ENCODE measurements at places on chromosomes 3 and 15. TPM values are rescaled to one million over a fixed set of nuclear protein-coding genes. Genes with fewer than 3 reads are reported as not detected.

GRCh38 chr3:154214306-154214705 is 93.1 kb downstream of the ARHGEF26 start:
- DNase-seq: peak; percentile 65

GRCh38 chr15:45276831-45277230 is 24.8 kb downstream of the SLC28A2 start:
- DNase-seq: peak; percentile 55

DNA sequence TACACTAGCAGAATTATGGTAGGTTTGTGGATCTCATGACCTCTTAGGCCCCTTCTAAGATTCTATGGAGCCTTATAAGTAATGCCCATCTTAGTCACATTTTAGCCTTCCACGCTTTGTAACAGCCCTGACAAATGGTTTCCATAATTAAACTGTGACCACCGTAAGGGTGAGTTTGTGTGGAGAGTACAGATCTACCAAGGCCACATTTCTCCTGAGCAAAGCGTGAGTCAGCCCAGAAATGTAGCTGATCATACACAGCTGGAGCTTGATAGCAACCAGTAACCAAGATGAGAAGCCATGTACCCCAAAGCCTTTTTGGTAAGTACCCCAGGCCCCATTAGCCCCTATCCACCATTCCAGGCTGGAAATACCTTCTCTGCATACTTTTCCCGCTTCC is 31.7 kb downstream of the CHAC1 start:
- peak; percentile 90 for DNase-seq

The FRMD4B gene
- total RNA-seq: 0.25 TPM

The ARIH1 gene
- 31.6 TPM for total RNA-seq

The MME gene
- total RNA-seq: 51.7 TPM
